Left ventricle myocardium inferior (tissue), 1 donor: ENCODE measurements at places on chromosomes 3 and 15. TPM values are rescaled to one million over a fixed set of nuclear protein-coding genes. Genes with fewer than 3 reads are reported as not detected.

DNA sequence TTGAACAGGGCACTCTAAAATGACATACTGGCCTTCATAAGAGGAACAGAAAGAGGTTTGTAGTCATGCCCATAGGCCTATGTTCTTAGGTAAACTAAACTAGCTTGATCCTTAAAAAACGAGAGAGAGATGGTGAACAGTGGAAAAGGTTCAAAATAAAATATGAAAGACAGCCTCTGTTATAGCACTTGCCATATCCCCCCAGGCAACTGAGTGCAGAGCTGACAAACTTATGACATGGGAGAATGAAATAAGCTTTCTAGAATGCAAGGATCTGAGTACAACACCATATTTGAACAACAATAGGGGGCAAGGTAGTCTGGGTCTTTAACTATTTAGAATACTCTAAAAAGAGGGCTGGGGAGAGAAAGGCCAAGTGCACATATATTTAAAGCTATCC is 700.6 kb upstream of the CFAP20DC start:
- no peak for DNase-seq

- DNase-seq: no peak
Measured at GRCh38 chr15:40618906-40619305, 24.9 kb downstream of the KNL1 start.

DNA sequence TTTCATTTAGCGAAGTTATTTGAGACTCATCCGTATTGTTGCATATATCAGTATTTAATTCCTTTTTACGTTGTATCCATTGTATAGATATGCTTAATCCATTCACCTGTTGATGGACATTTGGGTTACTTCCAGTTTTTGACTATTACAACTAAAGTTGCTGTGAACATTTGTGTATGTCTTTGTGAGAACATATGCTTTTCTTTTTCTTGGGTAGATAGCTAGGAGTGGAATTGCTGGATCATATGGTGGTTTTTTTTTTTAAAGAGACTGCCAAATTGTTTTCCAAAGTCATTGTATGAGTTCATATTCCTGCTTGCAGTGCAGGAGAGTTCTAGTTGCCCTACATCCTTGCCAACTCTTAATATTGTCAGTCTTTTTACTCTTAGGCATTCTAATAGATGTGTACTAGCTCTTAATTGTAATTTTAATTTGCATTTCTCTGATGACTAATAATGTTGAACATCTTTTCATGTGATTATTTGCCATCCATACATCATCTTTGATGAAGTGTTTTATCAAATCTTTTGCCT is 37.3 kb downstream of the NR2C2 start:
- no peak for DNase-seq

- DNase-seq: no peak
Measured at GRCh38 chr3:116614795-116615362, 94.7 kb upstream of the TUSC7 start.

- DNase-seq: no peak
Measured at GRCh38 chr15:53644660-53645059, 114.8 kb downstream of the WDR72 start.

DNA sequence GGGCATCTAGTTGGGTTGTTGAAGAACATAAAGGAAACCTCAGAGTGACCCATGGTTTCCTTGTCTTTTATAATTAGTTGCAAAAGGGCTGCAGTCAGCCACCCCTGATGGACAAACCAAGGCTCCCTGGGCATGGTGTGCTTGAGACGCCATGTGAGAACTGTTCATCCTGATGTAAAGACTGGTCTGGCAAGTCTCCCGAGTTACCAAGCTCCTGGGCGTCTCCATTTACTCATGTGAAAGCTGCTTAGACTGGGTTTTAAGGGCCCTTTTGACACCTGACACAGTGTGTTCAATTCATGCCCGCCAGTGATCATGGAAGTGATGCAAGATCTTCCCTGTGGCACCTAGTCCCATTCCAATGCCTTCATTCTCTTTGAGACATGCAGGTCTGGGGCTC is 49.4 kb downstream of the GRK7 start:
- DNase-seq: no peak

- DNase-seq: no peak
Measured at GRCh38 chr3:99131876-99132275, 230.4 kb upstream of the DCBLD2 start.

- DNase-seq: no peak
Measured at GRCh38 chr15:31606194-31606669, 279.6 kb downstream of the KLF13 start.

DNA sequence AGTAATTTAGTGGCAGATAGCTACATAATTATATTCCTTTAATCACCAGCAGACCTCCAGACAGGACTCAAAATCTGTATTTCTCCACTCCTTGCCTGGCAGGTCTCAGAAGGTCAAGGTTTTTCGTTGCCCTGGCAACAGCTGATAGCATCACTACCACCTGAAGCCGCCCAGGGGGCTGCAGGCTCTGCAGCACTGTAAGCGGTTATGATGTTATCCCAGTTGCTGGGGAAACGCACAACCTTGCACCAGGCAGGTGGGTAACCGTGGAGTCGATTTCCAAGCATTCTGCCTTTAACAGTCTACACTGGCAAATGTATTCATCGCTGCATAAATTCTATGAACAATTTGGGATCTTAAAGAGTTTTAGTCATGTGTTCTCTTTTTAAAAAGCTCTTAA is 756.3 kb downstream of the NTRK3 start:
- DNase-seq: no peak

GRCh38 chr15:67762610-67763368 is 62.5 kb upstream of the SKOR1 start:
- DNase-seq: no peak

DNA sequence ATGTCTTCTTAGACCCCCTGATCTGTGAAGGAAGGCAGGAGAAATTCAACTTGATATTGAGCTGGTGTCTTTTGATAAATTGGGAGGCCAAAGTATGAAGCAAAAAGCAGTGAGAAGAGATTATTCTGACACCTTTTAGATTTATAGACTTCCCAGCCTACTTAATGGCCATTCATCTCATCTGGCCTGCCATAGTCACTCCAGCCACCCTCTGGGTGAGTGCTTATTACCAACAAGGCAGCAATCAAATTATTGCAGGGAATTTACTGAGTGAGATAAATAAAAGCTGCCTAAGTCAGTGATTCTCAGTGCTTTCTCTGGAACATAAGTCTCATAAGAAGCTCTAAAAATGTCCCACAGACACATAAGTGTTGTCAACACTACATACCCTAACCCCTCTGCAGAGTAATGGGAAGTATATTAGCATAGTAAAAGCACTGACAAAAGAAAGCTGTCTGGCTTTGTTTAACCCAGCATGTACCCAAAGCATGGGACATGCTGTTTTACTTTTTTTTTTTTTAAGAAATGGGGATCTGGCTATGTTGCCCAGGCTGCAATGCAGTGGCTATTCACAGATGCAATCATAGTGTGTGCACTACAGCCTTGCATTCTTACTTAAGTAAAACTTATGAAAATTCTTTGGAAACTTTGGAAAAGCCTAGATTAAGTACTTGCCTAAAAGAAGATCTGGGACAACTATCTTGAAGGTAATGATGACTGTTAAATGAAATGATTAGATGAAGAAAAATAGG is 725.3 kb downstream of the TUSC7 start:
- no peak for DNase-seq

GRCh38 chr3:39814007-39814406 is 4.6 kb downstream of the MYRIP start:
- DNase-seq: no peak

DNA sequence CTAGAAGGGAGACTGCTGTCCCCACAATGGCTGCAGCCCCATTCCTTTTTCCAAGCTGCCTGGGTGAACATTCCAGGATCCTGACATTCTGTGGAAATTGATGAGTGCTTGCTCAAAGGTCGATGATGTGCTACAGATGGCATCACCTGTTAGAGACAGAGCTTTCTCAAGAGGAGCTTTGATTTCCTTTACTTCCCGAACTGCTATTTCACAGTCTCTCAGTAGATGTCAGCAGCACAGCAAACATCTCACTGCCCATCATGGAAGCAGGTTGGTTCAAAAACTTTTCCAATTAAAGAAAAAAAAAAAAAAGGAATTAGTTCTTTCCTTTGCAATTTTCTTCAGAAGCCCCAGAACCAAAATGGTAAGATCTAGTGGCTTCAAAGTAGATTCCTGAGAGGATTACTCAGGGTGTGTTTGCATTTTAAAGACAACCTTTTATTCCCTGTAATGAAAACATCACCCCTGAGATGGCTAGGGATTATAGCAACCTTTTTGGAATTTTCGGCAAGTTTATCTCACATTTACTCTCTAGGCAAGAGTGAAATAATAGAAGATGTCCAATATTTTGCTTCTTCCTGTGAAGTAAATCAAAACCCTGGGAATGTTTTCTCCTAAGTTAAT is 44.8 kb downstream of the POLR2M start:
- DNase-seq: no peak

- no peak for DNase-seq
Measured at GRCh38 chr15:98519767-98520550, 128.4 kb upstream of the IGF1R start.

GRCh38 chr3:33211444-33211843 is 7.2 kb downstream of the SUSD5 start:
- no peak for DNase-seq

GRCh38 chr3:196063971-196064370 is 17.9 kb downstream of the TFRC start:
- no peak for DNase-seq

- DNase-seq: no peak
Measured at GRCh38 chr3:160330109-160330508, 68.9 kb downstream of the IFT80 start.

DNA sequence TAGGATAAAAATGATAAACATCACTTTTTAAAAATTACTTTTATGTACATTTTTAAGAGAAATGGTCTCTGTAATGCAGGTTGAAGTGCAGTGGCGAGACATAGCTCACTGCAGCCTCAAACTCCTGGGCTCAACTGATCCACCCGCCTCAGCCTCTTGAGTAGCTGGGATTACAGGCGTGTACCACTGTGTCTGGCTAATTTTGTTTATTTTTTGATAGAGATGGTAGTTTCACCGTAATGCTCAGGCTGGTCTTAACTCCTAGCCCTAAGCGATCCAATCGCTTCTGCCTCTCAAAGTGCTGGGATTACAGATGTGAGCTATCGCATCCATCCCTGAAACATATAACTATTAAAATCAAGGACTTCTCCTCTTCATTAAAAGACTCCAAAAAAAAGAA is 63.1 kb upstream of the CSPG5 start:
- no peak for DNase-seq

GRCh38 chr15:100645671-100646070 is 43.3 kb downstream of the ASB7 start:
- no peak for DNase-seq

The PROK2 gene
- total RNA-seq: 0.14 TPM

The TRIP4 gene
- 13.5 TPM for total RNA-seq

The TOMM70 gene
- total RNA-seq: 65.4 TPM

The MPI gene
- 52.3 TPM for total RNA-seq

The CPN2 gene
- total RNA-seq: 2.4 TPM

The KIF7 gene
- total RNA-seq: 2.4 TPM

The GNAT1 gene
- total RNA-seq: not detected

The SLC25A38 gene
- 21.0 TPM for total RNA-seq

The RBMS3 gene
- 25.3 TPM for total RNA-seq

The GHSR gene
- total RNA-seq: not detected

The CYP1A2 gene
- total RNA-seq: not detected

The NMNAT3 gene
- total RNA-seq: 10.7 TPM

The LRRC34 gene
- 1.6 TPM for total RNA-seq

The C3orf20 gene
- not detected for total RNA-seq

The ROBO2 gene
- total RNA-seq: 0.19 TPM
